ENCODE measurements at places on chromosomes 7 and 10.

GRCh38 chr7:110407706-110408105 lies 683.2 kb upstream of the LRRN3 start:
- no peak for DNase-seq

GRCh38 chr10:87038286-87038717 lies 18.2 kb downstream of the FAM25A start:
- DNase-seq: no peak

DNA sequence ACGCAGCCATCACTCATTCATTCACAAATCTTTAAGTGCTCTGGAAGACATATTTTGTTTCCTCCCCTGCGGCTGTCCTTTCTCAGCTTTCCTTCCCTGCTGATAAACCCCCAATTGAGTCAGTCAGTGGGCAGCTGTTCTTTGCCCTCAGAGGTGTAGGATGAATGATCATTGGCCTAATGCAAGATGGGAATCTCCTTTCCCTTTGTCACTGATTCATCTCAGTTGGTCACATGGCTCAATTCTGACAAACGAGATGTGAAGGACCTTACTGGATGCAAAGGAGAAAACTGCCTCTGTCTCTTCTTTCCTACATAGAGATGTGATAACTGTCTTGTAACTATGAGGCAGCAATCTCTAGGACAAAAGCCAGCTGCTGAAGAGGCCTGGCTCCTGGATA lies 44.6 kb downstream of the COL28A1 start:
- no peak for DNase-seq

DNA sequence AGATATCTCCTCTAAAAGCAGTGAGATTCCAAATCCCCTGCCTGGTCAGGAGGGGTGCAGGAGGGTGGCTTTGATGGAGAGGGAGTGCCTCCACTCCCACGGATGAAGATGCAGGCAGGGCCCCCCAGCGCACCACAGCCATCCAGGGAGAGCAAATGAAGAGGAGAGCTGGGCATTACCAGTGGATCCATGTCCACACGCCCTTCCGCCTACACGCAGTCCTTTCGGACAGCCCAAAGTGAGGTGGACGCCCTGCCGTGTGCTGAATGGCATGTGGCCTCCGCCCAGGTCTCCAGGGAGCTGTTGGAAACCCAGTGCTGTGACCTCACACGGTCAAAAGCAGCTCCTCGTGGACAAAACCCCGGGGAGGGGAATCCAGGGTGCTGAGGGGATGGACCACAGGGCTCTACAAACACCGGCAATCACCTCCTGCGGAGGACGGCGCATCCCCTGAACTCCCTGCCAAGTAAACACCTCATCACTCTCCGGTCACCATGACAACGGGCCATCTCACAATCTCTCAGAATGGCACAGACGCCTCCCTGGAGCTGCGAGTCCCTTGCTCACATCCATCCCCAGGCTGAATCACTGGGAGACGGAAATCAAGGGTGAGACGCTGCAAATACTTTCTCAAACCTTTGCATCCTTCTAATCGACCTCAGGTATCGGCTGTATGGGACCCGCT lies 35.0 kb upstream of the DNAAF5 start:
- no peak for DNase-seq

All from NCI-H524 (cell line).